ENCODE measurements at places on chromosomes 2 and 18.

GRCh38 chr2:61670591-61671501 is 132.7 kb upstream of the XPO1 start:
- peak; percentile 97 for DNase-seq

DNA sequence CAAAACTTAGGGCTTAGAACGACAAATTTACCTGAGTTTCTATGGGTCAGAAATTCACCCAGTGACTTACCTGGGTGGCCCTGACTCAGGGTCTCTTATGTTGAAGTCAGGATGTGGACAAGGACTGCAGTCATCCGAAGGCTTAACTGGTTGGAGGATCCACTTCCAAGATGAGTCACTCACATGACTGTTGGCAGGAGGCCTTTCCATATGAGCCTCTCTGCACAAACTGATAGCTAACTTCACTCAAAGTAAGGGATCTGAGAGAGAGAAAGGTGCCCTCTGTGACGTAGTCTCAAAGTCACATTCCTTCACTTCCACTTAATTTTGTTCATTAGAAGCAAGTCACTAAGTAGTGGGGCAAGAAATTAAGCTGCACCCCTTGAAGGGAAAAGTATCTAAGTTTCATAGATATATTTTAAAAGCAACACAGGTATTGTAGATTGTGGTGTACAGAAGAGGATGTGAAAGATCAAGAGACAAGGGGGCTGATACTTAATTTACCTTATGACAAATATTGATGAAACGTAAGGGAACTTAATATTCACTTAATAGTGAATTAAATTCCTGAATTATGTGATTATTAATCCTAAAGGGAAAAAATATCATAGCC is 48.4 kb downstream of the TANK start:
- no peak for DNase-seq

DNA sequence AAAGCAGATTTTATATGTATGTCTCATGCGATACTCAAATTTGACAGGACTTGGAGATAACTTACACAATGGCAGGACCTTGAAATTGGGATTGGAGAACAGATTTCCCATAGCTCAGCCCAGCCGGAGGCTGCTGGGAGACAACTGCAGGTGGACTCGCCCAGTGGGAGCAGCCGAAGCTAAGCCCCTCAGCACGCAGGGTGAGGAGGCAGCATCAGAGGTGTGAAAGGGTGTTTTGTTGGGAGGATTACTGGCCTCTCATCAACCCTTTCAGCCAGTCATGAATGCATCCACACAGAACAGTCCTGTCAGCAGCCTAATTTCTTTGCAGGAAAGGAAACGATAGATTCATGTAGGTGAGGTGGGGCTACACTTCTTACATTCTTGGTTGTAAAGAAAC is 110.4 kb upstream of the DYNAP start:
- no peak for DNase-seq

DNA sequence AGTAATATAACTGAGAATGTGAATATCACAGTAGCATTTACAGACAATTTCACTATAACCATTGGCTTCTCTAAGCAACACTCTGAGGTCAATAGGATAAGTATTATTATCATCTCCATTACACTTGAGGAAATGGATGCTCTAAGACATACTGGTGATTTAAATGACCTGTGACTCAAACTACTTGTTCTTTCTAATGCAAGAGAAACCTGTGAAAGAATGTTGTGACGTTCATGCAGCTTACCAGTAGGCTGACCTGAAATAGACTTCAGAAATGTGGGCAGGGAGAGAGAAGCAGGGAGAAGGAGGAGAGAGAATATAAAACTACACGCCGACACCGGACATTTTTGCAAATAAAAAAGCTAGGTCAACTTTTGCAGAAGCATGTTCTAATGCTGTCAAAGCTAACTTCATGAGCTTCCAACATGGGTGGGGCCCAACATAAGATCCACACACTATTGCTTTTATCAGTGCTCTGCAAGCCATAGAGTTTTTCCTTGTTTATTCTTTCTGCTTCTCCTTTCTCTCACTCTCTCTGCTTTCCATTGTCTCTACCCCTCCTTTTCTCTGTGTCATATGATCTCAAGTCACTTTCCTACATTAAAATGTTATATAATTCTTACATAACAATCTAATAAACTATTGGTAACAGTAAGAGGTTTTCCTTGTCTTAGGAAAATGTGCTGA is 217.6 kb upstream of the FN1 start:
- DNase-seq = no peak

- no peak for DNase-seq
Measured at GRCh38 chr2:182921234-182921633, 54.8 kb upstream of the FRZB start.

GRCh38 chr18:49640741-49641140 is 78.9 kb downstream of the LIPG start:
- DNase-seq = no peak

GRCh38 chr2:37501113-37501512 is 156.7 kb downstream of the QPCT start:
- DNase-seq = no peak

DNA sequence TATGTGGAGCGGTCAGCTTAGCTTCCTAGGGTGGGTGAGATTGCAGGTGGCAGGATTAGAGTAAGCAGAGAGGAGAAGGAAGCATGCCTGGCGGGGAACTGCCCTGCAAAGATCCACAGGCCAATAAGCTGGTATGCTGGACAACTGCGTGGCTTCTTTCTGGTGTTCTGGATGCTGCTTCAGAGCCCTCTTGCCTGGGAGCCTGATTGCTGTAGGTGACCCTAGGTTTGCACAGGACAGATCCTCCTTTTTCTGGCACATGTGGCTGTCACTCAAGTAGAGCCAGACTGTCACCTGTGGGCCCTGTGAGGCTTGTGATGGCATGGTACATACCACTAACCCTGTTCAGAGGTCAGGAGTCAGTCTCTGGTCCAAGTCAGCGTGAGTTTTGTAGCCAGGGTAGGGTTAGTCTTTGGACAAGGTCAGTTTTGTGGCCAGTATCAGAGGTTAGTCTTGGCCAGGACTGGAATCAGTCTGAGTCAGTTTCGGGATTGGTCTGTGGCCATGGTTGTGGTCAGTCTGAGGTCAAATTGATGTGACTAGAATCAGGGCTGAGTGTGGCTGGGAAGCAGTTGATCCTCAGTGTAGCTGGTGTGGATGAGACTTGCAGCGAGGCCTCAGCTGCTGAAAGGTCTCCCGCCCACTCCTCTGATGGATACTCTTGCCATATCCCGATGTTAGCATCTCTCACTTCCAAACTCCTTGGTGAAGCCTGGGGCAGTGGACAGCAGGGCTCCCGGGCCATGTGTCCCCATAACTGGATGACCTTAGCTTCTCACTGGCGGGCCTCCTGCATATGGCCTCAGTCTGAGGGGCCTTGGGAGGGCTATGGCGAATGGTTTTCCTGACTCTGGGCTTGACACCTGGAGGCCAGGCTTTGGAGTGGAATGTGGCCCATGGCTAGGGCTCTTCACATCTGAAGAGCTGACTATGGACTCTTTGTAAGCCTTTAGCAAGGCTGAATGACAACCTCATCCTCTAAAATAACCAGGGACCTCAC is 260.5 kb downstream of the DYSF start:
- DNase-seq = no peak

DNA sequence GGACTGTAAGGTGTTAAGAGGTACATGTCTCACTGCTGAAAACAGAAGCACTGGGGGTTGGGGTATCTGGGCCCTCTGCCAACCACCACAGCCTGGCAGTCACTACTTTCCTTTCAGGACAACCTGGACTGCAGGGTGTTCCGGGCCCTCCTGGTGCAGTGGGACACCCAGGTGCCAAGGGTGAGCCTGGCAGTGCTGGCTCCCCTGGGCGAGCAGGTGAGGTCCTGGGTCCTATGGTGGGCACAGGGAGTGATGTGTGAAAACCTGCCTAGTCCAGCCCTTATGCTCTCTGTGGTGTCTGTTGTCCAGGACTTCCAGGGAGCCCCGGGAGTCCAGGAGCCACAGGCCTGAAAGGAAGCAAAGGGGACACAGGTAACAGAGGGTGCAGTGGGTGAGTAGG is 40.0 kb downstream of the MARCO start:
- DNase-seq = no peak

- no peak for DNase-seq
Measured at GRCh38 chr2:234411793-234412192, 85.1 kb downstream of the ARL4C start.

- DNase-seq = no peak
Measured at GRCh38 chr2:128302011-128302743, 16.5 kb downstream of the HS6ST1 start.

DNA sequence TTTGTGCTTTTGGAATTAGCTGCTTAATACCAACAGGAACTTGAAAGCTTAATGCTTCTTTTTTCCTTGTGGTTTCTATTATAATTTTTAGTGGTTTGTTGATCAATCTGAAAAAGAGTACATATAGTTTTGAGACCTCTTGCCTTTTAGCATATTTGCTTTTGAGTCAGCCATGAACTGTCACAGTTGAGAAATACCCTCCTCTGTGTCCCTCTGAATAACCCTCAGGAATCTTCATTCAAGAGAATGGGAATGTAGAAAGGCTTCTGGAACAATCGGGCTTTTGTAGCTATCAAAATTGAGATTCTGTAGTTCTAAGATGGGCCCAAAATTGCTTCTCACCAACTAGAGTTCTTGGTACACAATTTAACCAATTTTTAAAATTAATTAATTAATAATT is 451.1 kb upstream of the TRIB2 start:
- DNase-seq = no peak

- no peak for DNase-seq
Measured at GRCh38 chr18:10514601-10515000, 11.2 kb upstream of the NAPG start.

GRCh38 chr2:167249197-167249596 is 360.9 kb downstream of the XIRP2 start:
- no peak for DNase-seq

DNA sequence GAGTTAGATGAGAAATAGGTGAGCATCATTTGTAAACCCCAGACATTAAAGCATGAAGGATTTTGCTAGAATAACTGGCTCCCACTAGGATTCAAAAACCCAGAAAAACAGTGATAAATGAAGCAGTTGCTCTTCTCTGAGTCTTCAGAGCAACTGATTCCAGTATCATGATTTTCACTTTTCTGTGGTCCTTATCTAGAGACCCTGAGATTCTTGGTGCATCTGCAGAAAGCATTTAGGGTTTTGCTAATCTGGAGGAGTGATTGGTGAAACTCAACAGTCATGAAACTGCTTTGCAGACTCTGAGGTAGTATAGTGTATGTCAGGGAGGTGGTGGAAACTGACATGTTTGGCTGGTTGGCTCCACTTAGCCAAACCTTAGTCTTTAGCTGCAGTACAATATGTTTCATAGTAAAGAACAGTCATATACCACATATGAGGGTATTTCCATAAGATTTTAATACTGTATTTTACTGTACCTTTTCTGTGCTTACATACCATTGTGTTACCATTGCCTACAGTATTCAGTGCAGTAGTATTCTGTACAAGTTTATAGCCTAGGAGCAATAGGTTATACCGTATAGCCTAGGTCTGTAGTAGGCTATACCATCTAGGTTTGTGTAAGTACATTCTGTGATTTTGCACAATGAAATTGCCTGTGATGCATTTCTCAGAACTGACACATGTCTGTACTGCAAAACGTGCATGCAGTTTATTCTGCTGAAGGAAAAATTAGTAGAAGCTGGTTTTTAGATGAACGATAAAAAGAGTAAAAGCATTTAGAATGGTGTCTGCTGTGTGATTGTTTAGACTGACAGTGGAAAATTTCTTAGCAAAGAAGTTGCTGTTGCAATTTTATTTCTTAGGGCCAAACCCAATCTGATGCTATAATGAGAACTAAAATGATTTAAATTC is 23.8 kb downstream of the EML4 start:
- no peak for DNase-seq

- DNase-seq = no peak
Measured at GRCh38 chr18:61602836-61603235, 269.6 kb downstream of the CDH20 start.

DNA sequence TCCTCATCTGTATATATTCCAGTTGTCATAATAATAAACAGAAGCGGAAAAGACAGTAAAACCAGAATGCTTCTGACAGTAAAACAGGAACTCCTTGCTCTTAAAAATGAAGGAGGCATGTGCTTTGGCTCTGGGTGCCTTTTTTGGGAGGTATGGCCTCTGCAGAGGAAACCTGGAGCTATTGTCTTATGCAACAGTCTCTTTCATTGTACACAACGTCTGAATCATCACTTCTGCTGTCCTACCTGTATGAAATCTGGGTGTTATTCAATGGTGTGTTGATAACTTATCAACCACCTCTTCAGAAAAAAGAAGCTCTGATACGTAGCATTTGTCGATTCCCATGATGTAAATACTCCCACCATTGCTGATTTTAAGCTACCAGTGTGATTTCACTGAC is 64.8 kb downstream of the CDCA7 start:
- no peak for DNase-seq

DNA sequence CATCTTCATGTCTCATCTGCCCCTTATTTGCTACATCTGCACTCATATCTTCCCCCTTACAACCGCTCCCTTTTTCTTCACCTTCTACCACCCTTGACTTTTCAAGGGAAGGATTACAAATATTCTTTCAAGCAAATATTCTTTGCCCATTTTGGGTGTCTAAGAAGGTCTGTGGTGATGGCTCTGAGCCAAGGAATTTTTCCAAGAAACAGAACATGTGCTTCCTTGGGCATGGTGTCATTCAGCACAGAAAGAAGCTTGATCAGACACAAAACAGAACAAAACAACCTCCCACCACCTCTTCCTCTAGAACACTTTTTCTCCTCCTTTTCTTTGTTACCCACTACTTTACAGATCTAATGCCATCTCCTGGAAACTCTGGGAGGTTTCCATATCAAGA is 313.7 kb downstream of the SATB2 start:
- DNase-seq = no peak

Measured in pons (tissue), 1 donor.